Eye (tissue), 1 donor: ENCODE measurements at places on chromosomes 4 and X.
A peak's percentile ranks its signal among the peaks of the same experiment; 100 is the strongest.

DNA sequence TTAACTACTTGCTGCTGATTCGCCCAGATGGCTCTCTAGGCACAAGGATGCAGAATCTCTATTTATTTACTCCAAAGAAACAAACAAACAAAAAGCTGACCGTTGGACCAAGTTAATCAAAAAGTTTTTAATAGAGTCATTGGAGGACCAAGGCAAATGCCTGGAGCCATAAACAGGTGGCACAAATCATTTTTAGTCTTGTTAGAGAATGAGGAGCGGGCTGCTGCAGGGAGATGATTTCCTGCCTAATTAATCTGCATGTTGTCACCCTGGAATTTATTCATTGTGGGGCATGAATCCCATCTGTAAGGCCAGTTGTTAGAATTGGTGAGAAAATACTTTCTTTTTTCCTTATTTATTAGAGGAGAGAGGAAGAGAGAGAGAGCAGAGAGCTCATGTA is 147.4 kb upstream of the GATB start:
- DNase-seq: no peak

DNA sequence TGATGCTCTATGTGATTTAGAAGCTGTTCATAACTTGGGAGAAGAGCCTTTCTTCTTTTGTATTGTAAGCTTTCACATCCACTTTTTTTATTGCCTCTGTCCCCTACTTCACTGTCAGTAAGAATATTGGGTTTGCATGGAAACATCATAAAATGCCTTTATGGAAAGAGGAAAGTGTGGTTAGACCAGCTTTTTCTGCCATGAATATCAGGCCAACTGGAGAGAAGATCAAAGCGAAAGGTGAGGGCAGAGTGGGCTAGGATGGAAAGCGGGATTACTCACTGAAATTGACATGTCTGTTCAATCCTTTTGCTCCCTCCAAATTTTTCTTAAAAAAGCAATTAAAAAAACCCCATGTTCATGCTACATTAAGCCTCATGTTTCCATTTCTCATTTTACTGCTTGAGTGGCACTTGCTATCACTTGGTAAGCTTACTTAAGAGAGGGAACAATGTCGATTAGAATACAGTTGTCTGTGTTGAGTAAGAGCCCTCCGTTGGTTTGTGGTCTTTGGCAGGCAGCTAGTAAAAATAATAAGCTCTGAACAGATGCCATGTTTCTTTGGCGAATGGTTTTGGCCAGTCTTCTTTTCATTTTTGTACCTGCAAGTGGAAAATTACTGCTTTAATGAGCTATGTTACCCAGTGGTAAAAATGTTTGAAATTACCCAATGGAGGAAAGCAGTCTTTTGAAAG is 35.9 kb downstream of the SUPT20HL1 start:
- peak; percentile 28 for DNase-seq

- no peak for DNase-seq
These were observed 571.5 kb upstream of the TENM3 start for GRCh38 chr4:181671672-181672071.

- DNase-seq: peak; percentile 40
These were observed 6.4 kb downstream of the PPEF2 start for GRCh38 chr4:75895744-75896314.

DNA sequence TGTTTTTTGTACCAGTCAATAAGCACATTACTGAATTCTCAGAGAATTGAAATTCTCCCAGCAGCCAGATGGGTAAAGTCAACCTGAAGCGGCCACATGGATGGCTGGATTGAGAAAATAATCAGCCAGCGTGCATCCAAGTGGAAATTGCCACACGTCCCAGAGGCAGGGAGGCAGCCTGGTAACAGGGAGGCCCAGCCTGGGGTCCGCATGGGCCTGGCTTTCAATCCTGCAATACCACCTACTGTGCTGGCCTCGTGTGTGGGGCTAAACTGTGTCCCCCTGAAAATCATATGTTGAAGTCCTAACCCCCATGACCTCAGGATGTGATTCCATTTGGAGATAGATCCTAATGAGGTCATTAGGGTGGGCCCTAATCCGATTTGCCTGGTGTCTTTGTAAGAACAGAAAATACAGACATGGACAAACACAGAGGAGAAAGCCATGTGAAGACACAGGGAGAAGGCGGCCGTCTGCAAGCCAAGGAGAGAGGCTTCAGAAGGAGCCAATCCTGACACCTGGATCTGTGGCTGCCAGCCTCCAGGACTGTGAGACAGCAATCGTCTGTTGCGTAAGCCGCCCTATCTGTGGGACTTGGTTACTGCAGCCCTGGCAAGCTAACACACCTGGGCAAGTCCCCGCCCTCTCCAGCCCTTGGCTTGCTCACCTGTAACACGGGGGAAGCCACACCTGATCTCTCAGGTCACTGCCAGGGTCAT is 90.3 kb downstream of the JAKMIP1 start:
- peak; percentile 45 for DNase-seq

- DNase-seq: no peak
These were observed 832 bp upstream of the EVC2 start for GRCh38 chr4:5709207-5709575.

GRCh38 chrX:122625821-122626220 is 558.3 kb upstream of the GRIA3 start:
- peak; percentile 0 for DNase-seq

- no peak for DNase-seq
These were observed 328.6 kb downstream of the ARHGAP10 start for GRCh38 chr4:148060264-148061140.

DNA sequence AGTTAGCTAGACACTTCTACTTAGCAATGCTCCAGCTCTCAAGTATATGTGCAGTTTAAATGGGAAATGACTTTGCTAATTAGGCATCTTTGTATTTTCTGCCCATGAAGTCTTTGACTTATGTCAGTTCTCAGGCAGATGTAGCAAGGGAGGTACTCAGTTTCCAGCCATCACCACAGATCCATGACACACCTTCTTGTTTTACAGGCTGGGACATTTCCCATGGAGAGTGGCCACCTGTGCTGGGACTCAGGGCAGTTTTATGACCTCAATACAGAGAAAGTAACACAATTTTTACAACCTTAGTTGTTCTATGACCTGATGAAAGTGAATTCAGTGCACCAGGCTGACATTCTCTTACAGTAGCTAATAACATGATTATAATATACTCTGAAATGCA is 280.7 kb upstream of the GK2 start:
- no peak for DNase-seq

- DNase-seq: no peak
These were observed 92.5 kb upstream of the TEX13D start for GRCh38 chrX:124239911-124240310.

- no peak for DNase-seq
These were observed 9.1 kb upstream of the YTHDC1 start for GRCh38 chr4:68358988-68359387.

GRCh38 chrX:5957506-5957905 is 271.2 kb downstream of the NLGN4X start:
- no peak for DNase-seq

- no peak for DNase-seq
These were observed 2480.2 kb downstream of the PCDH7 start for GRCh38 chr4:33200377-33200776.

GRCh38 chrX:154294791-154295574 is at the start of gene TEX28:
TEX28 (minus strand) TSS chrX:154295124; CDS start chrX:154292117, 3,007 bp downstream.
- DNase-seq: no peak

DNA sequence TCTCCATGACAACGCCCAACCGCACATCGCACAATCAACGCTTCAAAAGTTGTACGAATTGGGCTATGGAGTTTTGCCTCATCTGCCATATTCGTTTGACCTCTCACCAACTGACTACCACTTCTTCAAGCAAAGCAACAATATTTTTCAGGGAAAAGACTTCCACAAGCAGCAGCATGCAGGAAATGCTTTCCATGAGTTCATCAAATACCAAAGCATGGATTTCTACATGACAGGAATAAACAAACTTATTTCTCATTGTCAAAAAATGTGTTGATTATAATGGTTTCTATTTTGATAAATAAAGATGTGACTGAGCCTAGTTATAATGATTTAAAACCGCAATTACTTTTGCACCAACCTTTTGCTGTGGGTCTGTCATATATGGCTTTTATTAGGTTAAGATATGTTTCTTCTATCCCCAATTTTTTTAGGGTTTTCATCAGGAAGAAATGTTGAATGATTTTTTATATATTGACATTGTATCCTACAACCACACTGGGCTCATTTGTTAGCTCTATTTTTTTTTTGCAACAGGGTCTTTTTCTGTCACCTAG is 138.4 kb downstream of the PWWP3B start:
- DNase-seq: no peak
